ENCODE measurements at places on chromosomes 6 and 20. TPM values are rescaled to one million over a fixed set of nuclear protein-coding genes. Genes with fewer than 3 reads are reported as not detected.
A peak's percentile ranks its signal among the peaks of the same experiment; 100 is the strongest.

DNA sequence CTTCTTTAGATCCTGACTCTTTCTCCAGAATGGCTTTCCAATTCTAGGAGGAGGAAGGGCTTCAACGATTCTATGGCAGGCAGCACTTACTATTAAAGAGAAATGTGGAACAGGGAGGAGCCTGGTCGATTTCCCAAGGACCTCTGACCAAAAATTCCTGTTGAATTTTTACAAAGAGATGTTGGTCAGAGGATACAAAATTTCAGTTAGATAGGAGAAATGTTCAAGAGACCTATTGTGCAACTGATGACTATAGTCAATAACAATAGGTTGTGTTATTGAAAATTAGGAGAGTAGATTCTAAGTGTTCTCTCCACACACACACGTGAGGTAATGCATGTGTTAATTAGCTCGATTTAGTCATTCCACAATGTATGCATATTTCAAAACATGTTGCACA is 130.1 kb upstream of the TNFAIP3 start:
- DNase-seq = no peak

- no peak for DNase-seq
Measured at GRCh38 chr6:5814116-5814515, 192.6 kb downstream of the NRN1 start.

GGT7 gene
- polyA plus RNA-seq = 27.4 TPM

KIF13A gene
- polyA plus RNA-seq = 43.1 TPM

GRCh38 chr20:60295214-60295613 is 337.0 kb downstream of the CDH26 start:
- DNase-seq = no peak

- no peak for DNase-seq
Measured at GRCh38 chr6:118469468-118469867, 78.6 kb upstream of the PLN start.

GRCh38 chr20:40323361-40323794 is 365.7 kb downstream of the MAFB start:
- no peak for DNase-seq

MRPS18B gene
- polyA plus RNA-seq = 55.8 TPM

OTOR gene
- polyA plus RNA-seq = not detected

DNA sequence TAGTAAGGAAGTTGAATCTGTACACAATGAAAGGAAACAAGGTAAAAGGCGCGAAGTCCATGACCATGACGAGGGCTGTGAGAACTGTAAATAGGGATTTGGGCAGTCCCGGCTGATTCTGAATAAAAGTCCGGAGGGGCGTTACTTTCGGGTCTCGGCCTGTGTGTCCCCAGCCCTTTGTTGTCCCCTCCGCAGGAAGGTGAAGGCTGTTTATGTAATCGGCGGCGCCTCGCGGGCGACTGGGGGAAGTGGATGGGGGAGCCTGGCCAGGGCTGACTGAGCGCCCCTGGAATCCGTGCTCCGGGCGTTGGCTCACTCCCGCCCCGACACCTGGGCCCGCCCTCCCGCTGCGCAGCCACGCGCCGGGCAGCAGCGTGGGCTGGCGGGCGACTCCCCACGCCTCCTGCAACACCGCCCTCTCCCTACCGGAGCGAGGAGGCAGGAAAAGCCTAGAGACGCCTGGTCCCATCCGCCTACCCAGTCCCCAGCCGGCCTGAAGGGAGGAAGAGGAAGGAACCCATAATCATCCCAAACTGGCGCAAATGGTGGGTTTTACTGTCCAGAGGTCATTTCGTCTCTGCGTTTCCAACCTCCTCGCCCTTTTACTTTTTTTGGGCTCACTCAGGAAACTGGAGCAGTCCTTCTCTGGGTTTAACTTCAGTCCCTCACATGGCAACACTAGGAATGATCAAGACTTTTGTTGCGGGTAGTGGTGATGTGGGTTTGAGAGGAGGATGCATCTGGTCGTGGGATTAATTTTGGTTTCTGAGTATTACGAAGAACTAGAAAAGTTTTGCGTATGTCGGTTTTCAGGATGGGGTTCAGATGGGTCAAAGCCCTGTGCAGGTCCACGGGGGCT is 12.1 kb downstream of the TRIM31 start:
- peak; percentile 15 for DNase-seq

- no peak for DNase-seq
Measured at GRCh38 chr6:24252280-24252679, 105.6 kb downstream of the DCDC2 start.

GRCh38 chr20:3901028-3901705 is 12.0 kb downstream of the PANK2 start:
- DNase-seq = no peak

DNA sequence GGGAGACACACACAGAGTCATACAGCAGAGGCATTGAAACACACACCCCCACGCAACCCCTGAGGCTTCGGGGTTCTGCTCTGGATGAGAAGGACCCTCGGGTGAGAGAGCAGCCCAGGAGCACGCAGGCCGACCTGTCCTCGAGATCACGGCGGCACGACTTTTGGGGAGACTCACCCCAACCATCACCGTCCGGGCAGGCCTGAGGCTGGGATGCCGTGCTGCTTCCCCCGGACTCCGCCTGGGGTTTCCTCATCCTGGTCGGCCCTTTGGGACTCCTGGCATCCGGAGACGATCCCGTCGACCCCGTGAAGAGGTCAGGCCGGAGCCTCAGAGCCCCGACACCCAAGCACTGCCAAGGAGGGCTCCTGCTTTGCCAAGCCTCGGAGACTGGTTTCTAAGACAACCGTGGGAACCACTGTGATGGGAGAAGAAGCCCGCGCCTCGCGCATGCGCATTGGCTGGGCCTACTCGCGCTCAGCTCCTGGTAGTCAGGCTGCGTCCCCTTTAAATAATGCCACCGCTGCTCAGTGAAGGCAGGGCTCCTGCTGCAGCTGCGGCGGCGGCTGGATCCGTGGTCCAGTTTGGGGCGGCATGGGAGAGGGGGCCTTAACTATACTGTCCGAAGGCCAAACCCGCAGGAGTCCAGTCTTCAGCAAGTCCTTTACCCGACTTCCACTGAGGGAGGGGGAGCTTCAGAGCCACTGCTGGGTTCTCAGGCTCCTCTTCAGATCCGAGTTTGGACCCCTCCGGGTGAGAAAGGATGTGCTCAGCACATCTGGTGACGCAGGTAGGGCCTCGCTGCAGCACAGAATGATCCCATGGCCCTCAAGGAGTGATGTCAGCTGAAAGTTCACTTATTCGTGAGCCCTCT is 171.4 kb upstream of the ZNF337 start:
- peak; percentile 63 for DNase-seq

PLEKHG1 gene
- 40.4 TPM for polyA plus RNA-seq

- no peak for DNase-seq
Measured at GRCh38 chr20:35240811-35241293, 14.4 kb downstream of the MMP24 start.

DNA sequence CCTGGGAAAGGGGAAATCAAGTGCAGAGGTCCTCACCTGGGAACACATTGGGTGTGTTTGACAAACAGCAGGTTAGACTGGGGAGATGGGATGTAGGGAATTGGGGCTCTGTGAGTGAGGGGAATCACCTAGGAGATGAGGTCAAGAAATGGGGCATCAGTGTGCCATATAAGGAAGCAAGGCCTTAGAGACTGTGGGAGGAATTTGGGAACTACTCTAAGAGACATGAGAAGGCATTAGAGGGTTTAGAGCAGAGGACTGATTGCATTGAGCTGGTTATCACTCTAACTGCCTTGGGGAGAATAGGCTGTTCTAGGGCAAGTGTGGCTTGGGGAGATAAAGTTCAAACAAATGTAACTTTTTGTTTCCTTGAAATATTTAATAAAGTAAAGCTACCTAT is 189.9 kb downstream of the EYA4 start:
- DNase-seq = no peak

DNA sequence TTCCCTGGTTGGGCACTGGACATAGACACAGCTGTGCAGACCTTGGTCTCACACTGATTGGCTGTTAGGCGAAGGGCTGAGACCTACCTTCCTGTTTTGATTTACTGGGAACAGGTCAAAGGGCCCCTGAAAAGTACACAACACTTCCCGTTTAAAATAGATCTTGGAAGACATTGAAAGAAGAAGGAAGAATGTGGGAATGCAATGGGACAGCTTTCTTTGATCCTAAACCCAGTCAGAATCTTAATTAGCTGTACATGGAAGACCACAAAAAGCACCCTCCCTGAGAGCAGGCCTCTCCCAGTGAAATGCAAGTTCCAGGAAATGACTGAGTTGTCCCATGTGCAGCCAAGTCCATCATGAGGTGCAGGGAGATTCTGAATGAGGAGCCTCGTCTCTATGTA is 83.6 kb upstream of the EXOC2 start:
- no peak for DNase-seq

ADGRG6 gene
- 35.6 TPM for polyA plus RNA-seq

- no peak for DNase-seq
Measured at GRCh38 chr6:105209950-105210706, 30.3 kb upstream of the POPDC3 start.

ZNF165 gene
- 4.9 TPM for polyA plus RNA-seq

GRCh38 chr6:119210596-119210995 is 132.1 kb upstream of the FAM184A start:
- DNase-seq = peak; percentile 24

GRCh38 chr20:53678315-53678989 is 84.8 kb upstream of the ZNF217 start:
- DNase-seq = no peak

MUC21 gene
- polyA plus RNA-seq = not detected

GRCh38 chr20:2086177-2086979 is 15.2 kb upstream of the STK35 start:
- no peak for DNase-seq

CST2 gene
- not detected for polyA plus RNA-seq

DNA sequence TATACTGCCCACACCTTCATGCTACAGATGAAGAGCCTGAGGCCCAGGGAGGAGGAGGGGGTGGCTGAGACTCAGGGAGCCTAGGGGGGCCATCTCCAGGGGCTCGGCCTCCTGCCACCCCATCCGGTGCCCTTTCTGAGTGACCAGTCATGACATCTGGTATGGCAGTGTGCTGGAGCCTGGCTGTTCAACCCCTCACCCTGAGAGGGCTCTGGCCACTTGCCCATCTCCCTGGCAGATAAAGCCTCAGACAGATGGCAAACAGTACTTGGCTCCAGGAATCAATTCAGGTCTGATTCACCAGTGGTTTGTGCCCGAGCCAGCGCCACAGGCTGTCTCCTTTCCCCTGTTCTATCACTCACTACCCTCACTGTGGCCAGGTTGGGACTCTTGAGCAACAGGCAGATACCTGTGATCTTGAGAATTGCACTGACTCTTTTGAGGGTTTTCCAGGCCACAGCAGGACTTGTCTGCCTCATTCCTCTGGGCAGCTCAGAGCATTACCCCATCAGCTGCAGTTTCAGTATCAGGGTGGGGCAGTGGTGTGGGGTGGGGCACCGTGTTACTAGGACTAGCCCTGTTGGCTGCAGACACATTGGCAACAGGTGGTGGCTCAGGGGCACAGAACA is 22.8 kb downstream of the SRSF3 start:
- DNase-seq = no peak

- DNase-seq = no peak
Measured at GRCh38 chr6:55678330-55679224, 99.6 kb upstream of the HMGCLL1 start.

ABHD16B gene
- polyA plus RNA-seq = not detected

DNA sequence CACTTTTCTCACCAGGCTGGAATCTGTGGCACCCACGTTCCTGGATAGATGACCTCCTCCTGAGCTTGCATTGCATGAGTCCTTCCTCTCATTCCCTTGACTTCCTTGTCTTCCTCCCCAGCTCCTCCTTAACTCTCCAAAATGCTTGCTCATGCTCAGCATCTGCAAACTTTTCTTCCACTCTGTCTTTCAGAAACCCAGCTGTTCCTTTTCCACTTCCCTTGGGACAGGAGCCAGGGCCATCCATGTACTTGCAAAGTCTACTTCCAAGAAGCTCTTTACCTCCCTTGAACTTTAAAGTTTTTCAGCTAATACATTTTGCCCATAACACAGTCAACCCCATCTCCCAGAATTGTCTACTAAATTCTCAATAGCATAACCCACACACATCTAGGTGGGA is 861.7 kb downstream of the QKI start:
- DNase-seq = no peak

- DNase-seq = no peak
Measured at GRCh38 chr6:74764486-74764885, 441.4 kb downstream of the COL12A1 start.

All from left kidney (tissue), 8 donors.